ENCODE measurements at places on chromosomes 5 and 9. TPM values are rescaled to one million over a fixed set of nuclear protein-coding genes. Genes with fewer than 3 reads are reported as not detected.

GRCh38 chr5:9533096-9533495 lies 12.8 kb downstream of the SEMA5A start:
- no peaks in the 10 kb centered on the region for H3K4me1 ChIP-seq
- no peak overlapping the region for H3K4me3 ChIP-seq
- H3K27ac ChIP-seq: no peak overlapping the region
- no peak for DNase-seq

DNA sequence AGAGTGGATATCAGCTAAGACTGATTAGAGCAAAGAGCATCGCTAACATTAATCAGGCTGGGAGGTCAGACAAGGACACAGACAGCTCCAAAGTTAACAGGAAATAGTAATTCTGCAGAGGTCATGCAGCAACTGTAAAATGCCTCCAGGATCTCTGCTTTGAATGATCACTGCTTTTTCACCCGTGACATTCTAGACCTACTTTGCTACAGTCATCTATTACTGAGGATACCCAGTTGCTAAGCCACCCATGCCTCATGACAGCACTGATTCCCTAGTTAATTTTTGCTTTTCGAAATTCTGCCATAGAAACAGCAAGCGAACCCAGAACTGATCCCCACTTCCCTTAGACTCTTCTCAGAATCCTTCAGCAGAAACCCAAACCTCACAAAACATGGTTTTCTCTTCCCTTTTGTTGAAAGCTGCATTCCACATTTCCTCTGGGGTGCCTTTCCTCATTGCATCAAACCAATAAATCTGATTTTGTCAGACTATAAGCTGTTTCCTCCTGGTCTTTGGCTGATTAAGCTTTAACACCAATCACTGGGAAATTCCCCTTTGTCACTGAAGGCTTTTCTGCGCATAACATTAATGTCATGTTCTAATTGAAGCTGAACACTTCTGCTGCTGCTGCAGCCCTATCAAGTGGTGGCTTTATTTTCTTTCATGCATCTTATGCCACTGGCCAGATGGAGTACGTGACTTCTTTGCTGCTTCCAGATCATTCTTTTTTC lies 201.1 kb upstream of the CHD1 start:
- no peak for DNase-seq
- no peaks in the 10 kb centered on the region for H3K27me3 ChIP-seq
- H3K27ac ChIP-seq: no peak overlapping the region
- H3K4me1 ChIP-seq: no peaks in the 10 kb centered on the region

GRCh38 chr9:94153905-94154304 lies 69.6 kb downstream of the PTPDC1 start:
- H3K36me3 ChIP-seq: no peaks in the 10 kb centered on the region
- no peak for DNase-seq
- no peaks in the 10 kb centered on the region for H3K27me3 ChIP-seq
- peaks cover 14% of the 10 kb centered on the region for H3K4me1 ChIP-seq
- no peak overlapping the region for H3K4me3 ChIP-seq

The MARVELD2 gene
- total RNA-seq: 0.14 TPM

DNA sequence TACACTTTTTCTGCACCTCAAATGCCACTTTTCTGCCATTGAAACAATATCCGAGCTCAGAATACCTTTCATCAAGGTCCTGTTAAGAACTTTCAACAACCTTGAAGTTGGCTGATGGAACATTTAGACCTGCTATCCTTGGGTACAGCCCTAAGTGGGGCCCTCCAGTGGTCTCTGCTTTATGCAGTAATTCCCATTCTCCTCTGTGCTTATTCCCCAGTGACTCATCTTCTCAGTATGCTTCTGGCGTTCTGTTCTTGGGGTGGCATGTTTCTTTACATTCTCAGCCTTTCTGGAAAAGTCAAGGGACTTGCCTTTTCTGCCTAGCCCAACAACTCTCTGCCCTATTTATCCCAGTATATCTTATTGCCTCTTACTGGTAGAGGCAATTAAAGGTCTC lies 7.1 kb downstream of the ANP32B start:
- peaks cover 10% of the 10 kb centered on the region for H3K36me3 ChIP-seq
- H3K4me3 ChIP-seq: no peak overlapping the region
- no peak overlapping the region for H3K27ac ChIP-seq
- no peaks in the 10 kb centered on the region for H3K27me3 ChIP-seq
- peaks cover 62% of the 10 kb centered on the region for H3K4me1 ChIP-seq

GRCh38 chr5:59484618-59485017 lies 408.9 kb downstream of the PDE4D start:
- H3K27ac ChIP-seq: no peak overlapping the region
- no peaks in the 10 kb centered on the region for H3K4me1 ChIP-seq
- no peaks in the 10 kb centered on the region for H3K27me3 ChIP-seq
- DNase-seq: no peak
- H3K36me3 ChIP-seq: no peaks in the 10 kb centered on the region
- H3K4me3 ChIP-seq: no peak overlapping the region

DNA sequence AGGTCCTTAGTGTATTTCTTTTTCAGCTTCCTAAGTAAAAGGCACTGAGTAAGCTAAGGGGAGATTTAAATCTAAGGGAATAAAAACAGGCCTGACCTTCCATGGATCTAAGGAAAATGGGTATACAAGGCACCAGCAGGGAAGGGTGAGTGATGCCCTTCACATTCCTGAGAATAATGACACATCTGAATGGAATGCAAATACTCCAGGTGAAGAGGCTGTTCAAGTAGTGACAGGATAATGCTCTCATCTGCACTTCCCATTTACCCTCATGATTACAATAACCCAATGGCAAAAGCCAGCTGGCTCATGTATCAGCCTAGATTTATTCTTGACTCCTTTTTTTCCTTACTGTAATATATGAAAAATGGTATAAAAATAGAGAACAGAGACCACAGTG lies 216.2 kb upstream of the ACTBL2 start:
- no peaks in the 10 kb centered on the region for H3K36me3 ChIP-seq
- H3K27me3 ChIP-seq: no peaks in the 10 kb centered on the region
- H3K4me1 ChIP-seq: no peaks in the 10 kb centered on the region
- no peak overlapping the region for H3K4me3 ChIP-seq
- DNase-seq: no peak
- H3K27ac ChIP-seq: no peak overlapping the region

The AP3S1 gene
- total RNA-seq: 33.6 TPM

The FOCAD gene
- 14.1 TPM for total RNA-seq

The PPIC gene
- not detected for total RNA-seq

The MLANA gene
- total RNA-seq: not detected

The CDKN2B-AS1 gene
- total RNA-seq: 0.25 TPM

- H3K36me3 ChIP-seq: peaks cover 20% of the 10 kb centered on the region
- H3K4me1 ChIP-seq: no peaks in the 10 kb centered on the region
- no peak for DNase-seq
- H3K27me3 ChIP-seq: no peaks in the 10 kb centered on the region
- no peak overlapping the region for H3K27ac ChIP-seq
Measured at GRCh38 chr9:123002754-123003153, 30.7 kb upstream of the GPR21 start.

Measured in CD4-positive, alpha-beta T cell (primary cell).